RPMI8226 (cell line): ENCODE measurements at places on chromosomes 3 and 15.
A peak's percentile ranks its signal among the peaks of the same experiment; 100 is the strongest.

- no peak for DNase-seq
These were observed 796.4 kb upstream of the ARPP21 start for GRCh38 chr3:34842706-34843480.

- no peak for DNase-seq
These were observed 268.8 kb downstream of the MEX3B start for GRCh38 chr15:81776976-81777375.

DNA sequence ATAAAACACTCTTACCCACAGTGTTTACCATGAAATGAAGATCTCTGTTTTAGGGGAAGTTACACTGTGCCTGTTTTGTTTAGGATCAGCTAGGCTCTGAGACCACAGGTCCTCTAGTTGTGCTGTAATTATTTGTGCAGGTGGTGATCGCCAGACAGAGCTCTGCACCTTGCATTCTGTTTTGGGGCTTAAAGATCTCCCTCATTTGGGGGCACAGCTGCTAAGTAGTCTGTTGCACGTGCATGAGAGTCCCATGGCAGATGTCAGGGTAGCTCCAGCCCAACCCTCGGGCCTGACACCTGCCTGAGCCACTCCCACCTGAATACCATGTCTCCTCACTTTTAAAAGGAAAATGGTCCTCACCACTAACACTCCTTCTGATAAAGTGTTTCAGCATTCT lies 12.4 kb downstream of the C3orf20 start:
- DNase-seq, result peak; percentile 86

- no peak for DNase-seq
These were observed 557.2 kb downstream of the EPHB1 start for GRCh38 chr3:135352213-135352612.

DNA sequence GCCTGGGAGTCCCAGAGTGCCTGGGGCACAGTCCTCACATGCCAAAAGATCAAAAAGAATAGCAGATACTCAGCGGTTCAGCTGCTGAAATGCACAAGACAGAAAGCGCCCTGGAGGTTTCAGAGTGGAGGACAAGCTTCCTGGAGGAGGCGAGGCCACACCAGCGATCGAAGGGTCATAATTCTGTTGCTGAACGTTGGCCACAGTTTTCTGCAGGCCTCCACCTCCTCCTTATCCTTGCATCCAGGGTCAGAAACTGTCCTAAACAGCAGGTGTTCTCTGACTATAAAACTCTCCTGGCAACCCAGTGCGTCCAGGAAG lies 220.3 kb upstream of the LINGO1 start:
- no peak for DNase-seq

DNA sequence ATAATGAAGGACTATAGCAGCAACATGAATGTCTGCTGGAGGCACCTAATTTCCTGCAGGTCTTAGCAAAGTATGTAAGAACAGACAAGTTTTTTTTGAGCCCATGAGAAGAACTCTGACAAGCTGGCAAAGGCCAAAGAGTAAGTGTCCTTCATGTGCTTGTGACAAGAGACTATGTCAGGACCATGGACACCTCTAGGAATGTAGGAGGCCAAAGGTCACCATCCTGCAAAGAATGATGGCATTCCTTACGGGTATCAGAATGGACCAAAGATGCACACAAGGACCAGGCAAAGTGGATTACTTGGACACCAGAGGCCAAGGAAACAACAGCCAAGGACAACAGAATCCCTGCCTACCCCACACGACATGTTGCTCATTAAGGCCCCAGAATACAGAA lies 858.5 kb upstream of the CFAP20DC start:
- no peak for DNase-seq

DNA sequence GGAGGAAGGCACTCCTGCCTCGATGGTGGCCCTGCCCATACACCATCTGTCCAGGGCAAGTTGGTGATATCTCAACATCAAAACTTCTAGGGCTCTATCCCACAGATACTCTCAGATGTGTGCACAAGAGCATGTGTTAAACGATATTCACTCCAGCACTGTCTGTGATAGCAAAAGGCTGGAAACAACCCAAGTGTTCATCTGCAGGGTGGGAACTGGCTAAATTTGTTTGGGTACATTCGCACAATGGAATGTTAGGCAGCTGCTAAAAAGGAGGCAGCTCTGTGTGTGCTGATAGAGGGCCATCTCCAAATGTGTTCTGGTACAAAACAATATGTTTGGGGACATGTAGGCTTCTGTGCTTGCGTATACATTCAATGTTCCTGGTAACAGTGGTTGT lies 19.8 kb downstream of the IGDCC4 start:
- no peak for DNase-seq

- DNase-seq, result peak; percentile 90
These were observed at the start of gene FANCD2 for GRCh38 chr3:10026084-10026890. TSS of gene FANCD2 (plus strand) at chr3:10026437. CDS start at chr3:10028658, 2,221 bp downstream.

DNA sequence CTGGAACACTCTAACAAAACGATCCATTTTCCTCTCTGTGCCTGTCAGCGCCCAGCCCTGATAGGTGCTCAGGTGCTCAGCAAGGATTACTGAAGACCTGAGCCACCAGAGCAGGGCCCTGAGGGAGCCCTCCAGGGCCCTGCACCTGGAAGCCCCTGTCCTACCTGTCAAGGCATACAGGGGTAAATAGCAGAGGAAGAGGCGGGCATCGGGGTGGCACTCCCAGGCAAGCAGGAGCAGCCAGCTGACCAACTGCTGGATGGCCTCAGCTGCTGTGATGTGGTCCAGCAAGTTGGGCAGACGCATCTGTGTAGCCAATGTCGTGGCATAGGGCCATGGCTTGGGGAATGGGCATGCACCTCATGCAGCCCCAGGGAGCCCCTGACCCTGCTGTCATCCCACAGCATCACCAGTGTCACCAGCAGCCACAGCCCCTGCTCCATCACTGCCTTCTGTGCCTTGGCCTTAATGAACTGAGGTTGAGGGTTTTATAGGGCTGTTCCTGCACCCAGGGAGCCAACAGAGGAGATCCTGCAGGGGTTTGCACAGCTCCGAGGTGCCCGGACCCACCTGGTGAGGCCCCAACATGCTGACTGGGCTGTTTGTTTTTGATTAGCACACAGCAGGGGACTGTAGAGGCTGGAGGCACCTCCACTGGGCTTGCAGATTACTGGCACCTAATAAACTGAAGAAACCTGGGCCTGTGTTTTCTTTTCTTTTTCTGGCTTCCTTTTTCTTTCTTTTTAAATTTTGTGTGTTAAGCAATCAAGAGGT lies 7.9 kb upstream of the WDR6 start:
- DNase-seq, result peak; percentile 43

- DNase-seq, result no peak
These were observed 680.5 kb downstream of the MECOM start for GRCh38 chr3:168983046-168983445.

- no peak for DNase-seq
These were observed 17.4 kb downstream of the ABTB1 start for GRCh38 chr3:127690106-127690505.

- DNase-seq, result no peak
These were observed 36.0 kb downstream of the USP13 start for GRCh38 chr3:179688850-179689249.

- no peak for DNase-seq
These were observed 144.7 kb upstream of the DPH6 start for GRCh38 chr15:35690698-35691116.

GRCh38 chr3:146813496-146813895 lies 208.3 kb upstream of the PLSCR5 start:
- DNase-seq, result no peak

- peak; percentile 51 for DNase-seq
These were observed 170.5 kb upstream of the PROK2 start for GRCh38 chr3:71955240-71956068.

- DNase-seq, result no peak
These were observed 4.8 kb upstream of the CDAN1 start for GRCh38 chr15:42741710-42742109.

DNA sequence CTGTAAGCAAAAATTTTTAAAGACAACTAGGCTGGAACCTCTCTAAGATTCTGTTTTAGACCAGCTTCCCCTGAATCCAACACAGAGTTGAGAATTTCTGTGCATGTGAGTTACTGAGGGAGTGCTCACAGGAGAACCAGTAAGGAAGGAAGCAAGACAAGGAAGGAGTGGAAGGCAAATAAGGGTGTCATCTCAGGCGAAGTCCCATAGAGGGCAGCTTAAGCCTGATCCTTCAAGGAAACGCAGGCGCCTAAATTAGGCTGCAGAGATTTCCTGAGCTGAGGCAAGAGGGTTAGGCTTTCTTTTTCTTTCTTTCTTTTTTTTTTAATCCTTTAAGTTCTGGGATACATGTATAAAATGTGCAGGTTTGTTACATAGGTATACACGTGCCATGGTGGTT lies 36.2 kb upstream of the COL6A6 start:
- DNase-seq, result peak; percentile 26

- DNase-seq, result peak; percentile 50
These were observed 69.2 kb upstream of the COL6A5 start for GRCh38 chr3:130276203-130276803.

- no peak for DNase-seq
These were observed 22.2 kb downstream of the IQSEC1 start for GRCh38 chr3:13051066-13051465.

DNA sequence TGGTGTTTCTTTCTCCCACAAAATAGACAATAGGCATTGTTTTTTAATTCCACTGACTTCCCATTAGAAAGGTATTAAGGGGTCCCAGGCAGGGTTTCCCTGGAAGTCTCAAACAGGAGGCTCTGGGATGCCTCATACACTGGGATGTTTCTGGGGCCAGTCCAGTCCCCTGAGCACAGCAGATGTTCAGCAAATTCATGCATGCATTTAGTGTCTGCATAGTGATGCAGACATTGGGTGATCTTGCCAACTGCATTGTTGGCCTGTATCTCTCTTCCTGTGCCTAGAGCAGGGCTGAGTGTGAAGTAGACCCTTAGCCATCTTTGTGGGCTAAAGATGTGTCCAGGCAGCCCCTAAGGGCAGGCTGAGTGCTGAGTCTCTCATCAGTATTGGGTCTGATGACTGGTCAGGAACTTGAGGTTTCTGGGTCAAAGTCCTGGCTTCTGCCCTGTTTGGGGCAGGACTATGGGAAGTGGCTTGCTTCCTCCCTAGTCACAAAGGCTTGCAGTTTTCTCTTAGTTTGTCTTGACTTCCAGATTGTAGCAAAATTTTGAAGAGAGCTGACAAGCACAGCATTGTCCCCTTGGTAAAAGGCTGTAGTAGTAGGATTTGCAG lies 56.5 kb downstream of the BSN start:
- no peak for DNase-seq

- DNase-seq, result no peak
These were observed 17.3 kb upstream of the SLC28A2 start for GRCh38 chr15:45234562-45235235.

DNA sequence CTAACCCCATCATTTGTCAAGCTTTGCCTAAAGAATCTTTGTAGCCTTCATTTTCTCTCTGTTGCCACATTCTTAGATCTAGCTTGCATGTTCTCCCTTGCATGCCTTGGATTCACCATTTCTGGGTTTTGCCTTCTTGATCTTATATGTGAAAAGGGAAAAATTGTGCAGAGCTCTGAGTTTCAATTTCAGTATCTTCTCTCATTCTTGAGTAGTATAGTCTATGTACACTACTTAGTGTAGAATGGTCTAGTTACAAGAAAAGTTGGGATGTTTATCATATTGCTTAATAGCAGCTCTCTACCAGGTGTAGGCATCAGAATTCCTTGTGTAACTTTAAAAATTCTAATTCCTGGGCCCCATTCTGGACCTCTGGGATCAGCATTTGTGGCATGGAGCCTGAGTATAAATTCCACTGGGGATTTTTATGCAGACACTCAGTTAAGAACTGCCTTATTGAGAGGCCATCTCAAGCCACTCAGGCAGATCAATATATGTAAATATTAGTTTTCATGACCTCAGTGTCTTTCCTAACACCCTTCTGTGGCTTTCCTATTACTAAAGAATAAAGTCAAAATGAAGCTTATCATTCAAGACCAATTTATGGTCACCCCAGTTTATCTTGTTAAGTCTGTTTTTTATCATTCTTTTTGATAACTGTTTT lies 23.4 kb downstream of the GTF2E1 start:
- no peak for DNase-seq

GRCh38 chr15:82943176-82943575 lies 9.3 kb downstream of the HOMER2 start:
- DNase-seq, result no peak

DNA sequence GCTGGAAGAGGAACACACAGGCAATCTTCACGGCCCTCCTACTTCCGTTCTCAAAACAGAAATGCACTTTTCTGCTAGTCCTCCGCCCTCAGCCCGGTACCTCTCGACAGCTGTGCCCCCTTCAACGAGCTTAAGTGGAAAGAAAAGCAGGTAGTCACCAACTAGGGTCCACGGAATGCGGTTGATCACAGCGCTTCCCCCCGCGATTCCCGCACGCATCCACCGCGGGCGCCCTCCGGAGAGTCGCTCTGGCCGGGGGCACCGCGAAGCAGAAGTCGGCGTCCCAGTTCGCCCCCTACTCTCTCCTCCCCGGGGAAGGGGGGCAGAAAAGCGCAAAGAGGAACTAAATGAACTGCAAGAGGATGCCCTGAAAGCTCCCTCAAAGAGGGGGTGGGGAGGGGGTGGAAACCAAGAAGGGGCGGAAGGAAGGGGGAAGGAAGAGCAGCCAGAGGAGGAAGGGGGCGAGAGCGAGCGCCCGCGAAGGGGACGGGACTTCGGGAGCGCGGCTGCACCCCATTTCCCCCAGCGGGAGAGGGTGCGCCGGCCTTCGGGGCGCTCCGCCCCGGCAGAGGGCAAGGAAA lies 738 bp downstream of the ACAP2 start:
- DNase-seq, result peak; percentile 72

GRCh38 chr15:63553388-63553791 lies 43.8 kb upstream of the FBXL22 start:
- no peak for DNase-seq

DNA sequence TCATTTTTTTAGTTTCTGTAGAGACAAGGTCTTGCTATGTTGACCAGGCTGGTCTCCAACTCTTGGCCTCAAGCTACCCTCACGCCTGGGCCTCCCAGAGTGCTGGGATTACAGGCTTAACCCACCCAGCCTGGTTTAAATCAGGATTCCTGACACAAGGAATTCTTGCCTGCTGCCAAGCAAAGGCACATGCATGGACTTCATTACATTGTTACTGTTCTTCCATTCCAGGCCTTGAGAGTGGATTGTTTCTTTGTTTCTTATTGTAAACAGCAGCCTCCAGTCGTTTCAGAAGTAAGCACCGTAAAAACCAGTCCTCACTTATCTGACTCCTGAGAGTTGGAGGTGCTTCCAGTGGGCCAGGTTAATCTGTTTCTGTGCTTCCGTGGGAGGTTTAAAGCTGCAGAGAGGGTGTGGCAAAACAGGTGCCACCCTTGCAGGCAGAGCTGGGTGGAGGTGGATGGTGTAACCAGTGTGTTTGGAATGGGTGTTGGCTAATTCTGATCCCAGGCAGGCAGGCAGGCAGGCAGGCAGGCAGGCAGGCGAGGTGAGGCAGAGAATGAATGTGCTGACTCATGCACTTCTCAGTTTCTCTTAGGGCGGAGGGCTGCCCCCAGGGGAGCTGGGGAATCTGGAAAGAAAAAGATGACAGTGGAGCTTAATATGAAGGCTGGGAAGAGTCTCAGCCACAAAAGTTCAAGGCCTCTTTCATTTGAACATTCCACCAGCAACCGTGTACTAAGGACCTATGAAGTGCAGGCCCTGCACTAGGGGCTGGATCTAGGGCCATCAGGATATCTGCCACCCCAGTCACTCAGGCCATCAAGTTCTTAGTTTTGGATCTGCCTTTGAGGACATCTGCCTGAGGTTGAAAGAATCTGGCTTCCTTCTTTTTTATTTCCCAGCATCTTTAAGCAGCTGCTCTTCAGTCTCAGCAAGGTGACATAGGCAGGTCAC lies 37.0 kb upstream of the CDCP1 start:
- peak; percentile 79 for DNase-seq

GRCh38 chr15:69092159-69092558 lies 68.3 kb upstream of the GLCE start:
- no peak for DNase-seq

- DNase-seq, result no peak
These were observed 159.8 kb downstream of the AKAP13 start for GRCh38 chr15:85540085-85540797.

- peak; percentile 23 for DNase-seq
These were observed 74.5 kb downstream of the NSUN3 start for GRCh38 chr3:94137377-94137776.
